ENCODE measurements at places on chromosomes 2 and 18.

- DNase-seq = no peak
Measured at GRCh38 chr18:48418539-48419276, 9.5 kb upstream of the ZBTB7C start.

DNA sequence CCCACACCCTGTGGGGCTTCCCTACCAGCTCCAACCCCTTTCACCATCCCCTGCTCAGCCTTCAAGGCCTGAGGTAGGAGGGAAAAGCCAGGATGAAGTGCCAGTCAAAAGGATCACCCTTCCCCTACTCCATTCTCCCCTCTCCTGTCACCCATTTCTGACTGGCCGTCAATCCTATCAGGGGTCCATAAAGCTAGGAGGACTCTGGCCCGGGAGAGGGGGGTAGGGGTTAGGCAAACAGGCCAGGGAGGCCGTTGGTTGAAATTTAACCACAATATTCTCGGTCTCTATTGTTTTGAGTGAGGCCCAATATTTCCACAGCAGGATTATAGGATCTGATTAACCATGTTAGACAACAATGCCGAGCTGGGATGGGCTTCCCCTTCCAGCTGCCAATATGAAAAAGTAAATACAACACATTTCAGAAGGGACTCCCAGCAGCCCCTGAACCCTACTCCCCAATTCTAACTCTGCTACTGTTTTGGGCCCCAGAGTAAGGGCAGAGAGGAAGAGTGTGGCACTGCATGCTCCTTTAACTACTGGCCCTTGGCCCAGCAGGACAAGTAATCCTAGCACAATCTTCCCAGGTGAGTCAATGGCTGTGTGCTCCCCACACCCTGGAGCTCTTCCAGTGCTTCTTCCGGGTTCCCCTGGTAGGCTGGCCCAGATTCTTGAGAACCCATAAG lies 10.6 kb upstream of the IHH start:
- DNase-seq = no peak

DNA sequence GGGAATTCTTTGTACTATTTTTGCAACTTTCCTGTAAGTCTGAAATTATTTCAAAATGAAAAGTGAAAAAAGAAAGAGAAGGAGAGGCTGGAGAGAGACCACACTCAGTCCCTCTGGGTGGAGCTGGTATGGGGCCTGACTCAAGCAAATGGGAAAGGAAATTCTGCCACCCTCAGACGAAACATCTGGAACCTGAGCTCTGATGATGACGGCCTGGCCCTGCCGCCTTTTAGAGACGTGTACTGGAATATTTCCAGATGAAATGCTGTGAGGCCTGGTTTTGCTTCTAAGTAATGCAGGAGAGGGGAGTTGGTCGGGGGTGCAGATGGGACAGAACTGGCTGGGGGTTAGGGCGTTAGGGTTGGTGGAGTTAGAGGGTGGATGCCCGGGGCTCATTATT lies 57.4 kb upstream of the GLI2 start:
- no peak for DNase-seq

- DNase-seq = no peak
Measured at GRCh38 chr2:71277536-71278103, 50.7 kb upstream of the PAIP2B start.

GRCh38 chr2:75310876-75311275 lies 111.6 kb upstream of the TACR1 start:
- DNase-seq = no peak

DNA sequence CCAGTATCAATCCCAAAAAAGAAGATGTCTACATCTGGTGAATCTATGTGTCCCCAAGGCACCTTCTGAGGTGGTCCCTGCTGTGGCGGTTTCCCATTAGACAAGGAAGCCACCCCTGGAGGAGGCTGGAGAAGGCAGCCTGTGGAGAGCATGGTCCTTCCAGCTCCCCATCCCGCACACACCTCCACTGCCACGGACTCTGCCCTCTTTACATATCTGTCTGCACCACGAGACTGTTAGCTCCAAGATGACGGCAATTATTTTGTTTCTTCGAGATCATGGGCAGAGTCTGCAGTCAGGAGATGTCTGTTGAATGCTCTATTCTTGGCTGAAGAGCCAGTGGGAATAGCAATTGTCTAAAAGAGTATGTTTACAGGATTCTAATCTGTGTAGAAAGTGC lies 132.0 kb downstream of the OSR1 start:
- DNase-seq = no peak

DNA sequence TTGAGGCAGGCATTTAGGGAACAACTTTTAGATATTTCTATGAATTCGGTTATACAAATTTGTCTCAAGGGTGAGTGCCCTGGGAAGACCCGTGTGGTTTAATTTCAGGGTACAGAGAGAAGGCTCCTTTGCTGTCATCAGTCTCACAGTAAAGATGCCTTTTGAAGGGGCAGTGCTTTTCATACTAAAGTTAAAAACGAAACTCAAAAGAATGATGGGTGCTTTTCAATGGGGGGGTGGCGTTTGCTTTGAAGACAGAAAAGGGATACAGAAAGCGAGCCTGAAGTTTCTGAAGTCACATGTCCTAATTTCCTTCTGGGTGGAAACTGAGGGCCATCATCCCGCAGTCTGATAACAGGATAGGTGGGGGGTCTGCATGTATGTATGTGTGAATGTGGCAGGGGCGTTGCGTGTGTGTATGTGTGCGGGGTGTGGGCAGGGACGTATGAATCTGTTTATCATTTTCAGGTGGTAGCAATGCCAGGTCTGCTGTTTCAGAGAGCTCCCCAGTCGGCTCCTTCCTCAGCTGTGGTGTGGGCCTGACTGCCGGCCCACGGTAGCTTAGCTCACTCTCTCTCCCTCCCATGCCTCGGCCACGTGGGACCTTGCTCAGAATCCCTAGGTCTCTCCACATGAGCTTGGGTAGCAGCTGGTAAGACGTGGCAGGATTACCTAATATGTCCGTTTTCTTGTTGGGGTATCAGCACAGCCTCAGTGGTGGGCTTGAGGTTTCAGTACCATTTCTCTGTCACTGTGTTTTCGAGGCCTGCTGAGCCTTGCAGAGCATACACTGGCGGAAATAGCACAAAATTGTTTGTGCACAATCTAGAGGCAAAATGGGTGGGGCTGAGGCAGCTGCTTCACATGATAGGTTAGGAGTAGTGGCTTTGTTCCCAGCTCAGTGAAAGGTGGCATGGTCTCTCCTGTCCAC lies 32.7 kb downstream of the ARHGAP25 start:
- DNase-seq = peak; percentile 37

DNA sequence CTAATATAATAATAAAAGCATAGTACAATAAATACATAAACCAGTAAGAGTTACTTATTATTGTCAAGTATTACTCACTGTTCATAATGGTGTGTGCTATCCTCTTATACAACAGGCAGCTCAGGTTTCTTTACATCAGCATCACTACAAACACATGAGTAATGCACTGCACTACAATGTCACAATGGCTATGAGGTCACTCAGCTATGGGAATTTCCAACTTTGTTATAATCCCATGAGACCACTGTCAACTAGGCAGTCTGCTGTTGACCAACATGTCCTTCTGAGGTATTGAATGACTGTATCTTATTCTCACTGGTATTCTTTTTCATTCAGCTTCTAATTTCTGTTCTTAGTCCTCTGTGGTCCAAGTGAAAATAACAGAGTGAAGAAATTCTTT lies 250.4 kb upstream of the DSEL start:
- DNase-seq = no peak

DNA sequence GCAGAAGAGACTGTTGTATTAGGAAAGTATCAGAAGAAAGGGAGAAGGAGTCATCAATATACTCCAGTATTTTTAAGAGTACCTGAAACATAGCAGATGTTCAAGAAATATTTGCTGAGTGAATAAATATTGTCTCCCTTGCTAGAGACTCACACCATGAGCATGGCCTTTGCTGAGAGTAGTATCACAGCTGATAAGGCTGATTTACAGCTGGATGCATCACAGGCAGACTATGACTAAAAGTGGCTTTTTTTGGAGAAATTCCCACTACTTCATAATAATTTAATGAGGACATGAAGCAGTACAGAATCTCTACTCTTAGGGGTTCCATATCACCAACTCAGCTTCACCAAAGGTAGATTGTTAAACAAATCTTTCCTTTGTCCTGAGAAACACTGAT lies 373.3 kb downstream of the RBM43 start:
- no peak for DNase-seq

- no peak for DNase-seq
Measured at GRCh38 chr2:9385841-9386240, 37.5 kb downstream of the ITGB1BP1 start.

- no peak for DNase-seq
Measured at GRCh38 chr2:174686430-174686829, 77.8 kb downstream of the CHRNA1 start.

- DNase-seq = no peak
Measured at GRCh38 chr2:105756435-105756834, 11.7 kb downstream of the NCK2 start.

GRCh38 chr2:100321866-100322820 lies at the start of gene LONRF2:
TSS of gene LONRF2 (minus strand) at chr2:100322501. CDS start at chr2:100322093, 408 bp downstream.
- no peak for DNase-seq

- no peak for DNase-seq
Measured at GRCh38 chr2:160432633-160433032, 61.0 kb downstream of the RBMS1 start.

DNA sequence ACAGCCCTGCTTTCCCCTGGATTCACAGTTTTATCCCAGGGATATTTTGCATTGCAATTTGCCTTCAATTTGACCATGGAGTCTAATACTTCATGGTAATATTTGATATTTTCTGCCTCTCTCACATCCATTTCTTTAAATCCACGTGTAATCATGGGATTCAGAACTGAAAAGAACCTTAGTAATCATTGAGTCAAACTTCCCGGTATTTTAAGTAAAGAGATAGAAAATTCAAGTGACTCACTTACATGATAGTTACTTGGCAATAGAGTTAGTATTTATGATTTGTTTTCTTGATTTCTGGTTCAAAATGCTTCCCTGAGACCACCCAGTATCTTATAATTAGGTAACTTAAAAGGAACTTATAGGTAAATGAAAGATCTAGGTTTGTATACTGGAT lies 33.7 kb upstream of the CDC42EP3 start:
- no peak for DNase-seq

DNA sequence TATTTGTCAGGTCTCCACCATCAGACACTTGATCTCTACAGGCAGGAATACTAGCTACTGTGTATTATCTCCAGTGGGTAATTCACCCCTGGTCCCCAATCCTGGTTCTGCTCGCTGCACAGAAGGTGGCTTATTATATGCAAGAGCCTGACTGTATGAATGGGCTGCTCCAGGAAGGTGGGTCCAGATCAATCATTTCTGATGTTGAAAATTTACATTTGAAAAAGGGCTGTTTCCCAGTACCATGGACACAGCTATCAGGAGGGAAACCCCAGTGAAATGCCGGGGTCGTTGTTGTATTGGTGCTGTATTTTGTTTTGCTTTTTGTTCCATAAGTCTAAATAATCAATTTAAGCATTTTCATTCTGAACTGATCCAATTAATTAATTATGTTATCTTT lies 367.6 kb downstream of the RND3 start:
- no peak for DNase-seq

- DNase-seq = no peak
Measured at GRCh38 chr2:28231110-28231631, 161.5 kb upstream of the FOSL2 start.

DNA sequence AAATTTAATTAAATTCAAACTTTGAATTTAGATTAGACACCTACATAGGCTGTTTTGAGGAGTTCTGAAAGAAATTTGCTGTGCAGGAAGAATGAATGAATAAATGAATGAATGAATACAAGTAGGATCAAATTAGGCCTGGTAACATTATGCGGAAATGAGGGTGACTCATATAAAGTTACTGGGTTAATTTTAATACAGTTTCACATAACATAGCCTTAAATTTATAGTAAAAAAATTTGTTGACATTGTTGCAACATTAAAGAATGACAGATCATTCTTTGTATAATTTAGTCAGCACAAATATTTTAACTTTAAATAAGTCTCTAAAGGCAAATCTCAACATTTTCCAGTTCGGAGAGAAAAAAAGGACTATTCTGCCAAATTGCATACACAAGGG lies 1293.1 kb upstream of the SLC39A10 start:
- DNase-seq = no peak

- DNase-seq = no peak
Measured at GRCh38 chr18:7272311-7273049, 41.6 kb downstream of the LRRC30 start.
